ENCODE measurements at places on chromosomes 5 and 9.

DNA sequence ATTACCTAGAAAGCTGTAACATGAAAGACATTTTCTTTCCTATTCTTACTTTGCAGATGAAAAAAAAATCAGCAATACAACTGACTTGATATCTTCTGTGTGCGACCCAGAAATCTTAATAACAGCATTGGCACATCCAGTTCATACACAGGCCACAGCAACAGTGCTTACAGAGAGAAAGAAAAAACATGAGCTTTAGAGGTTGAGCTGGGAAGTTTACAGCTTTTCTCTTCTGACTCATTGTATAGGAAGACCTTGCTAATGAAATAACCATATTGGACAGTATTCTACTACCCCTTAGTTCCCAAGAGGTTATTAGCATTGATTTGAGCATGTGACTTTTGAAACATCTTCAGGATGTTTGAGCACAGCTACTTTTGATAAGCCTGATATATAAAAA is 1033.4 kb upstream of the DMAC1 start:
- no peak for DNase-seq

DNA sequence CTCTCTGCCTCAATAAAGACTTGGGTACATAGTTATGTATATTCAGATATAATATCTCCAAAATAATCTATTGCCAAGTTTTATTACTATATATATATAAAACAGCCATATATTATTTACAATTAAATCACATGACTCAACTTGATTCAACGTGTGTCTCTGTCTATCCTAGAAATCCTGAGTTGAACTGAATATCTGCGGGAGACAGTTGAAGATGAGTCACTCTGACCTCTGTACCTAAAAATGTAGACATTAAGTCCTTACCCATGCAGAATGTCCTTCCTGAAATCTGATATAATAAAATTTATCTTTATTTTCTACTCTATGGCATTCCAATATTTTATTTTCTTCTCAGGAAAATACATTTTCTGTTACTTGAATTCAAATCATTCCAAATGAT is 218.2 kb upstream of the PRDM9 start:
- no peak for DNase-seq

DNA sequence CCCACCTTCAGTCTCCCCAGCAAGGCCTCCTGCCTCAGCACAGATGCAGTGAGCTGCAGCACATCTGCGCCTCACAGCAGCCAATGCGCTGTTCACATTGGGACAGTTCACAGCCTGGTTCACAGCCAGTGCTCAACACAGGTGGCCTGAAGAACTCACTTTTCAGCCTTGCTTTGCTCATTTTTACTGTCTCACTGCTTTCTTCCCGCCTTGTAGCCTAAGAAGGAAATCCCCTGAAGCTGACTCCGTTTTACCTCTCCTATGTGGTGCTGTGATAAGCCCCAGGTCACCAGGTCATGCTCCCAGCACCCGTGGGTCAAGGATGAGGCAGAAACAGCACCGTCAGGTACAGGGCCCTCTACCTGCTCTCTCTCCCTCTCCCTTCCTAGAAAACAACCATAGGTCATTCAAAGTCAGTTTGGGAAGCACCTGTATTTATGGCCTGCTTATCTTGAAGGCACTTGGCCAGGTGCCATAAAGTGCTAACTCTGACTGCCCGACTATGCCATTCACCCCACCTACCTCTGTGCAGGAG is 1.1 kb downstream of the GCNT4 start:
- no peak for DNase-seq

DNA sequence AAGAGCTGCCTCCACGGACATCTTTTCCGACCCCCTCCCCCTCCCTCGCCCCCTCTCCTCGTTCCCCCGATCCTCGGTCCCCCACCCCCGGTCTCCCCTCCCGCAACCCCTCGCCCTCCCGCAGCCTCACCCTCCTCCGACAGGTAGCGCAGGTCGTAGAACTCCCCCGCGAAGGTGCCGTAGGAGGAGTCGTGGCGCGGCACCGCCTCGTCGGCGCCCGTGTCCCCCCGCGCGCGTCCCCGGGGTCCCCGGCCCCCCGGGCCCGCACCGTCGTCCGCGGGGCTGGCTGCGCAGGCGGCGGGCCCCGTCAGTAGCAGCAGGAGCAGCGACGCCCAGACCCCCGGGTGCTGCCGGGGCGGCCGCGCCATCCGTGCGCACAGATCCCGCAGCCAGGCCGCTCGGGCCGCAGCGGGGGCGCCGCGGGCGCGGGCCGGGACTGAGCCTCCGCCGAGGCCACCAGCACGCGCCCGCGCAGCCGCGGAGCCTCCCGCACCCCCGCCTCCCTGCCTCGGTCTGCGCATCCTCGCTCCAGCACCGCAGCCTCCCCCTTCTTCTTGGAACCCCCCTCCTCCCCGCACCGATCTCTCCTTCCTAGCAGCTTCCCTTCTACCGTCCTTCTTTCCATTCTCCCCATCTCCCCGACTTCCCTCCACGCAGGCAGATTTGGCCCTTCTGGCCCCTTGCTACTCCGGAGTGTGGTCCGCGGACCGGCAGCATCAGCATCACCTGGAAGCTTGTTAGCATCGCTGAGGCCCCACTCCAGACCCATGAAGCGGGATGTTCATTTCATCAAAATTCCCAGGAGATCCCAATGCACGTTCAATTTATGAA is at the start of gene FRRS1L:
Gene FRRS1L (minus strand): TSS at position 479 of the 831 bp plus-strand sequence. CDS start 111 bp downstream, at position 368.
- no peak for DNase-seq

DNA sequence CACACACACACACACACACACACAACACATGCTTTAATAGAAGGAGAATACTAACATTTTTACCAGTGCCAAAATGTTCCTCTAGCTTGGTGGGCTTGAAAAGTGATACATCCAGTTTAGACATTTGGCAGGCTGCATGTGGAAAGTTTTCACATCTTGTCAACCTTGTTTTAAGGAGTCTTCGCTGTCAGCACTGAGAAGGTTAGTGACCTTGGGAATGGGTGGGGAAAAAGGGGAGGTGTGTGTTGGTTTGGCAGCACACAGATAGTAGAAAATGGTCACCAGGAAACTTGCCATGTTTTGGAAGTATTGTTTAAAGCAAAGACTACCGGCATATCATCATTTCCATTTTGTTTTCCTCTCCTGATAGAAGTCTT is 346.5 kb upstream of the ADAMTSL1 start:
- DNase-seq, result no peak

GRCh38 chr5:178602752-178603151 is 12.6 kb upstream of the COL23A1 start:
- peak; percentile 48 for DNase-seq

DNA sequence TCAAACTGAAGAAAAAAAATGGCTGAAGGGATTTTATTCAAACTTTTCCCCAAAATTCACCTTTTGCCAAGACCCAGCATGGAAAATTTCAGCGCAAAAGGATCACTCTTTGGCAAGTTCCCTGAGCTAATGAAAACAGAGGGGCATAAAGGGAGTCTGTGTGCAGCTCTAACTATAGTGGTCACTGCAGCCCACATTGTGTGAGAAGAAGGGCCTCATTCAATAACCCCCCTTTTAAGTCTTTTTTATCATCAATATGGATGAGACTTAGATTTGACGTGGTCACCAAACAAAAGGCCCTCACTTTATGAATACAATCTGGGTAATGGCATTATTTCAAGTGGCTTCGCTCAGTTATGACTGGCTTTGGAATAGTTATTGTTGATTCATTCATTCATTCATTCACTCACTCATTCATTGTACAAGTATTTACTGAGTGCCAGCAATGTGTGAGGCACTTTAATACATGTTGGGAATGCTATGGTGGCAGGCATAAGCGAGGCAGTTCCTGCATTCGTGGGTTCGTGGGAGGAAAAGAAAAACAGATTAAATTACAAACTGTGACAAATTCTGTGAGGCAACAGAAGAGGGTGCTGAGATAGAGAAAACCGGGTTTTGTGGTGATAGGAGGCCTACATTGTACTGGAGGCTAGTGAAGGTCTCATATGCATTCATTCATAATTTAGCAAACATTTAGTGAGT is 145.7 kb upstream of the KLF4 start:
- no peak for DNase-seq

- no peak for DNase-seq
Measured at GRCh38 chr5:167030500-167031120, 1260.8 kb upstream of the WWC1 start.

DNA sequence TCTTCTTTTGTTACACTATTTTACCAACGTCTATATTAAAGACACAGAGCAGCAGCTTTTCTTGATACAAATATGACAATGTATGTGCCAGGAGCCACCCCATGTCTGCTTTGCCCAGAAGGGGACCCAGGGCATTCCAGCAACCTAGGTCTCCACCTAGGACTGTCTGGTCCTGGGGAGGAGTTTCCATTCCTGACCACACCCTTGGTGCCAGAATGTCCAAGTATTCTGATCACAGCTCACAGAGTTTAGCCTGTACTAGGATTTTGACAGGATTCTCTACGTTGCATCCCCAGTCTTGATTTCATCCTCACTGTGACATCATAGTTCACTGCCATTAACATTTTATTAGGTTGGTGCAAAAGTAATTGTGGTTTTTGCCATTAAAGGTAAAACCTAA is 224.7 kb downstream of the SREK1 start:
- no peak for DNase-seq

DNA sequence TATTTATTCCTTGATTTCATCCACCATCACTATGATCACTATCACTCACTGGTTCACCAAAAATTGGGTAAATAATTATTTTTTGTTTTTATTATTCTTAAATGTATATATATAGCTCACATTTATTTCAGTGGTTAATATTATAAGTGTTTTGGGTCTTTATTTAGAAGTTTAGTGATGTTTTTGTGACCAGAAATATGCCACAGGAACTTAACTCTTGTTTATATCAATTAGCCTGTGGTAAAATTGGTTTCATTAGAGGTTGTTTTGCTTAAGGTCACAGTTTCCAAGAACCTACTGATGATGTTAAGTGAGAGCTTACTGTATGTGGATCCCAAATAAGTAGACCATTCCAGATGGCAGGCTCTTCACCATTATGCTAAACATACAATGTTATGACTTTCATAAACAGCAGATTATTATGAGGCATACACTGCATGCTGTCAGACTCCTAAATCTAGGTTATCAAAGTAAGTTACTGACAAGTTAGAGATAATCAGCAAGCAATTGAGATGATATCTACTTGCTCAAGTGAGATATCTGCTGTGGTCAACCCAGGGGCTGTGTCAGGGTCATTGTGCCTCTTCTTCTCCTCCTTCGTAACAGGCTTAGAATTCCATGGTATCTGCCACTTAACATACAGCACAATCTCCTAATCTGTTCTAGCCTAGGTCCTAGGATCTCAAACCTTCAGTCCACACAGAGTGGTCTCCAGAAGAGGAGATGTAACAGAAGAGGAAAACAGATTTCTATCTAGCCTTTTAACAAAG is 57.6 kb downstream of the NR3C1 start:
- DNase-seq, result no peak

DNA sequence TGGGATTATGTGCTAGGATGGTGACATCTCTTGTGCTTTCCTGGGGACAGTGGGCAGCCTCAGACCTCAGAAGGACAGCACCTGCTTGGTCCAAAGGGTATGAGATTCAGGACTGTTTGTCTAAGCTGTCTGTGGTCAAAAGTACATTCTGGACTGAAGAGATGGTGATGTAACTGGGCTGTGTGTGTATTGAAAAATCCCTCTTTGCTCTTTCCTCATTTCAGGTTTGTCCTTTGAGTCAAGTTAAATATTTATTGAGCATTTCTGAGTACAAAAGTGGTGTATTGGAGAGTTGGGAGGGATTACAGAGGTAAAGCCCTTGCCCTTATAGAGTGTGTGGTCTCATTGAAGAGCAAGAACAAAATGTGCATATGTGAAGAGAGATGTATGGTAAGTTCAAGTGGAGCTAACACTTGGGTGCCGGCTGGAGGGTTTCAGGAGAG is 46.7 kb downstream of the RCL1 start:
- no peak for DNase-seq

DNA sequence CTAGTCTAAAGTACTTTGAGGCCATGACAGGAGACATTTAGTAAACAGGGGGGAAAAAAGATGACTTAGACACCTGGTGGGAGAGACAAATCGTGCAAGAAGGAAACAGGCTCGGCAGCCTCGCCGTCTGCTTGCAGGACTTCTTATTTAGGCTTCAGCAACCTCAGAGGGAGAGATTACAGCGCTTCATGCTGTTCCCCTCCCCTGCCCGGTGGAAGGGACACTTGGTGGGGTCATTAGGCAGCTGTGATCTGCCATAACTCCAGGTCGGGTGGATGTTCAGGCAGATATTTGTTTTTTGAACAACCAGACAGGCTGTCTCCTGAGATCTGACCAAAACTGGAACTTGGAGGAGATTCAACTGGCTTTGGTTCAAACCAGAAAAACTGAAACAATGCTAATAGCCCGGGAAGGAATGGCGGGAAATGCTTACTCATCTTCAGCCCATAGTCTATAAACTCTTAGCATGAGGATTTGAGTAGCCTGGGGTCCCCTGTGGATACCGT is 38.1 kb upstream of the CD180 start:
- DNase-seq, result peak; percentile 61

DNA sequence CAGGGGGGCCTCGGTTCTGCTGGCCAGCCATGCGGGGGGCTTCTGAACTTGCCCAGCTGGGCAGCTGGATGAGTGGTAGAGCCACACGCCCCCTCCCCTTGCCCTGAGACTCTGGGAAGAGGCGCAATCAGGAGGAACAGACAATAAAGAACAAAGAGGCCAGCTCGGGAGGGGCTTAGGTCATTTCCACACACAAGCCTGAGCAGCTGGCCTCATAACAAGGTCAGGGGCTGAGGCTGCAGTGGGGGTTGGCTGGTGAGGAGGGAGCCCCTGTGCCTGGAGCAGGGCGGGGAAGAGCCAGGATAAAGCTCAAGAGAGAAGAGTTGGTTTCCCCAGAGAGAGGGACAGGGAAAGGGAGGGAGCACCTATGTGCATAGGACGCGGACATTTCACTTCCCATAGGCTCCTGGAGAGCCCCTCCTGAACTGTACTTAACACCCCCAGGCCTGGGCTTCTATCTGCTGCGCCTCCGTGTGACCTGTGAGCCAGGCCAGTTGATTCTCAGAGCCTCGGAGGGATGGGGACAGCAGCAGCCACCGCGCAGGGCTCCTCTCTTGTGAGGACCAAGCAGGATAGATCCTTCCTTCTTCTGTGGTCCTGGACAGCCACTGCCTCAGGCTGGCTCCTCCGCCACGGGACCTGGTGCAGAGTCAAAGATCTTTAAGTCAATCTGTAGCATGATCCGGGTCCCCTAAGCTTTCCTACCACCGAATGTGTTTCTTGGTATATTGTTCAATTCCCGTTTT is 75.3 kb upstream of the GGTA1 start:
- DNase-seq, result no peak

DNA sequence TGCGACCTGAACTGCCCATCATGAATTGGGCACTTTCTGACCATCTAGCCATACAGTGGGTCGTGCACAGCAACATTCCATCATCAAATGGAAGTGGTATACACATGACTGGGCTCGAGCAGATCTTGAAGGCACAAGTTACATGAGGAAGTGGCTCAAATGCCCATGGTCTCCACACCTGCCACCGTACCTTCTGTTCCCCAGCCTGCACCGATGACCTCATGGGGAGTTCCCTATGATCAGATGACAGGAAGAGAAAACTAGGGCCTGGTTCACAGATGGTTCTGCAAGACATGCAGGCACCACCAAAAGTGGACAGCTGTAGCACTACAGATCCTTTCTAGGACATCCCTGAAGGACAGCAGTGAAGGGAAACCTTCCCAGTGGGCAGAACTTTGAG is 21.8 kb downstream of the MTMR12 start:
- no peak for DNase-seq
